ENCODE measurements at places on chromosomes 16 and 17.
A peak's percentile ranks its signal among the peaks of the same experiment; 100 is the strongest.

- DNase-seq: no peak
These were observed 54.8 kb upstream of the SEC14L1 start for GRCh38 chr17:77085926-77086432.

DNA sequence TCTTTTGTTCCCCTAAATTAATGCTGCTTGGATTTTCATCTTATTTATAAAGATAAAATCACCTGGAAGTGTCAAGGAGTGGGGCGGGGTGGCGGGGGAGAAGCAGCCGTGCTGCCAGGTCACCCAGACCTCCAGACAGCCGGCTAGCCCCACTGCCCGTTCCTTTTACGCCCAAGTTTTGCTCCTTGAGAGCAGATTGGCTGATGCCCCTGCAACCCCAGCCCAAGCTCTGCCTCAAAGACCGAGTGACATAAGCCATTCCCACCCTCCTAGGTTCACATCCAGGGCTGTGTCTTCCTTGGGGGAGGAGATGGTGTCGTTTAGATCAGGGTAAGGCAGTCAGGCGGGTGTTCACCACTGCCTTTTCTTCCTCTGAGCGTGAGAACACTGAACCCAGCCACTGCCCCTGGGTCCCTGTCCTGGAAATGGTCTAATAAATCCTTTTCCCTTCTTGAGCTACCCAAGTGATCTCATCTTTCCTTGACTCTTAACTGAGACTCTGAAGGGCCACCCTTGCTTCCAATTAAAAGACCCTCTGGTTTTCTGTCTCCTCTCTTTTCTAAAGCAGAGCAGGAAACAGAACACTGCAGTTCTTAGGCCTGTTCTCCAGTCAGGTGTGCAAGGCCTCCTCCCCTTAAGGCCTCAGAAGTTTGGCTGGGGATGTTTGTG, 5.7 kb downstream of the PDF start:
- DNase-seq: no peak

- peak; percentile 13 for DNase-seq
These were observed 178.3 kb downstream of the PRKCB start for GRCh38 chr16:24013864-24014645.

GRCh38 chr17:41561554-41561953, 10.3 kb downstream of the KRT9 start:
- no peak for DNase-seq

- DNase-seq: no peak
These were observed 11.2 kb downstream of the NAA60 start for GRCh38 chr16:3454631-3455147.

- no peak for DNase-seq
These were observed 6.3 kb downstream of the ESRP2 start for GRCh38 chr16:68229431-68230175.

- DNase-seq: no peak
These were observed 41.0 kb upstream of the ZNF750 start for GRCh38 chr17:82880620-82881323.

DNA sequence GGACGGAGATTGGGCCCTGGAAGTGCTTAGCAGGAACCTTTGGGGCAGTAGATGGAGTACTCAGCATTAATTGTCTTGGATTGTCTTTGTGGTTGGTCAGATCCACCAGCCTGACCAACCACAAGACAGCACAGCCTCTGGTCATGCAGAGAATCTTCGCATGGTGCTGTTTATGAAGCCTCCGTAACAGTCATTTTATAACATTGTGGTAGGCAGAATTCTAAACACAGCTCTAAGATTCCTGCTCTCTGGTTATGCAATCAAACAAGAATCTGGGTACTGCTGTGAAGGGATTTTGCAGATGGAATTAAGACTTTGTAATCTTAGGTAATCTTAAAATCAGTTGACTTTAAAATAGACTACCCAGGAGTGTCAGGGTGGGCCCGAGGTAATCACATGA, 312.2 kb upstream of the GOT2 start:
- DNase-seq: no peak

DNA sequence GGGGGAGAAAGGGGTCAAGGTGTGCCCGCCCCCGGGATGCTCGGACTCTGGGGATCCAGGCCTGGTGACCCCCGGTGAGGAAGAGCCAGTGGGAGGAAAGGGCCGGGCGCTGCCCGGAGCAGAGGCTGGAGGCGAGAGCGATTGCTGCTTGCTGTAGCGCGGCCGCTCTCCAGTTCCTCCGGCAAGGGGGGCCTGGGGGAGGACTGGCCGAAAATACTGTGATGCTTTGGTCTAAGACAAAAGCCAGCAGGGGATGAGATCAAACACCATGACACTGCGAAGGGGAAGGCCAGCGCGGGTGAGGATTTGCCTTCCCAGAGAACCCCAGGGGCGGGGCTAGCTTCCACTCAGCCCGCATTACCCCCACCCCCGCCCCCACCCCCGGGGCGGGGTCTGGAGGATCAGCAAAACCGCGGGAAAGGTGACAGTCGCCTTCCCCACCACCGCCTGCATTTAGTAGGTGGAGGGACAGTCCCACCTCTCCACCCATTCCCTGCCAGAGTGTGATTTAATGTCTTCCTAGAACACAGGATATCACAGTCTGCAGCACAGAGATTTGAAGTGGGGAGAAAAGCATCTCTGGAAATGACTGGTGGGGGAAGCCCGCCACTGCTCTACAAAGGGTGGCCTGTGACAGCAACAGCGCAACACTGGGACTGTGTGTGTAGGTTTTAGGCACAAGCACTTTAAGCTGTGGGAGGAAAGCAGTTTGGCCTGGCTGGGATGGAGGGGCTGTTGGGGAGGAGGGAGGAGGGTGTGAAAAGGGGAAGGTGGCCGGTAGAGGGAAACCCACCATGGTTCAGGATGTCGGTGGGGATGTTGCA, 25.7 kb downstream of the MRC2 start:
- peak; percentile 92 for DNase-seq

- no peak for DNase-seq
These were observed 969.1 kb upstream of the CDH8 start for GRCh38 chr16:63005356-63005755.

GRCh38 chr16:20744922-20745440, 3.4 kb upstream of the THUMPD1 start:
- DNase-seq: no peak

DNA sequence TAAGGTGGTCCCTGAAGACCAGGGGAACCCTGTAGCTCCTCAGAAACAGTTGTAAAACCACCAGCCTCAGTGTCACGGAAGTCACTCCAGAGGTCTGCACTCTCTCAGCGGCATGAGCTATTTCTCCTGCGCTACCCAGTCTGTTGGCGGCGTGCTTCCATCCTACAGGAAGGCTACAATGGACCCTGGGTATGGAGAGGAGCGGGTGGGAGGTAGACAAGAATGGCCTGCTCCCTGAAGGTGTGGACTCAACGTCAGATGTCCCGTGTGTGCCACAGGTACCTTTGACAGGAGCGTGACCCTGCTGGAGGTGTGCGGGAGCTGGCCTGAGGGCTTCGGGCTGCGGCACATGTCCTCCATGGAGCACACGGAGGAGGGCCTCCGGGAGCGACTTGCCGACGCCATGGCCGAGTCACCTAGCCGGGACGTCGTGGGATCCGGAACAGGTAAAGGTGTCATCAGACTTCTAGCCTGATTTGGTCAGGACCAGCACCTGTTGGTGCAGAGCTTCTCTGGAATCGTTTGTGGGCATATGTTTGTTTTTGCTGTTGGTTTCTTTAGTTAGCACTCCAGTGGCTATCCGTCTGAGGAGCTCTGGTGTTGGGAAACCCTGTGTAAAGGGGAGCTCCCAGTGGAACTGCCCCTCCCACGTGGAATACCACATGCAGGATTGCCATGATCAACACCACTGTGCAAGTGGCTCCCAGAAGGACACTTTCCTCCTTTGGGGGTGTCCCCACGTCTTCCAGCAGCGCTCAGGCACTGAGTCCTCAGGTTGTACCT, 31.4 kb upstream of the TBX2 start:
- DNase-seq: no peak

DNA sequence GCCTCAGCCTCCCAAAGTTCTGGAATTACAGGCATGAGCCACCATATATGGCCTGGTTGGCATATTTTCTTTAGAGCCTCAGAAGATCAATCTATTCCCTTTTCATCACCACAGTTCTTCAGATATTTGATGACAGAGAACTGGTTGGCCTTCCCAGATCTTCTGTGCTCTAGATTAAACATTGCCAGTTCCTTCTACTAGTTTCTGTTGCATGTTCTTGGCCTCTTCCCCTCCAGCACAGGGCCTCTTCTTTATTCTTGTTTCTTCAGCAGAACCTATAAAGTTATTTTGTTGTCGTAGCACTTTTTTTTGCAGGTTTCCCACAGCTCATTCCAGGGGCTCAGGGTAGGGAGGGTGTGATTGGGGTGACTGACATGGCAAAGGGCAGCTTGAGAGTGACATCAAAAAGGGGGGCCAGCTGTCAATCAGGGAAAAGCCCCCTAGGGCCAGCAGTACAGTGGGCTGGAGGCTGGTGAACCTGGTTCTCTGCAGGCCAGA, 9.3 kb downstream of the CHD9 start:
- no peak for DNase-seq

DNA sequence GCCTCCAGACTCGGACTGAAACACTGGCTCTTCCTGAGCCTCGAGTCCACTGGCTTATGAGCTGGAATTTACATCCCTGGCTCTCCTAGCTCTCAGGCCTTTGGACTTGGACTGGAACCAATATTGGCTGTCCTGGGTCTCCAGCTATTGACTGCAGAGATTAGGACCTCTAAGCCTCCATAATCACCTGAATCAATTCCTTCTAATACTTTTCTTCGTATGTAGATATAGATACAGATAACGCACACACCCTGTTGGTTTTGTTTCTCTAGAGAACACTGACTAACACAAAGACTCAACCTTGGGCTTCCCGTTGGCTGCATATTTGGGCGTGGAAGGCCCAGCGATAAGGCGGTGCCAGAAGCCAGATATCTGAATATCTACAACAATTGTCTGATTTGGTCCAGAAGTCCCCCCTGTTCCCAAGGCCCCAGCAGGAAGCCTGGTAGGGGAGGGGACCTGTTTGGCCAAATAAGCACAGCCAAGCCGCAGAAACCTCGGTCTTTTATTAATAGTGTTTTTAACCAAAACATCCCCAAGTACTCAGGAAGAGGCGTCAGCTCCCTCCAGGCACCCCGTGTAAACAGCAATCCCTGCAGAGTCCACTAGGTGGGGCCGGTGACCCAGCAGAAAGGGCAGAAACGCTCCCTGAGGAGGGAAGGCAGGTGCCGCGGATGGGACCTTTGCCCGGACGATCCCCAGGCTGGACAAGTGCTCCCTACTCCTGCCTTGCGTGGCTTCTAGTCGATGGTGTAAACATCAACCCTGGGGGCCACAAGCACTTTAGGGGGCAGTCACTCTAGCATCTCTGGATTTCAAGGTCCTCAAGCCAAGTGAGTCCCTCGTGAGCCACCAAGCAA, 57.0 kb downstream of the ABR start:
- peak; percentile 81 for DNase-seq

DNA sequence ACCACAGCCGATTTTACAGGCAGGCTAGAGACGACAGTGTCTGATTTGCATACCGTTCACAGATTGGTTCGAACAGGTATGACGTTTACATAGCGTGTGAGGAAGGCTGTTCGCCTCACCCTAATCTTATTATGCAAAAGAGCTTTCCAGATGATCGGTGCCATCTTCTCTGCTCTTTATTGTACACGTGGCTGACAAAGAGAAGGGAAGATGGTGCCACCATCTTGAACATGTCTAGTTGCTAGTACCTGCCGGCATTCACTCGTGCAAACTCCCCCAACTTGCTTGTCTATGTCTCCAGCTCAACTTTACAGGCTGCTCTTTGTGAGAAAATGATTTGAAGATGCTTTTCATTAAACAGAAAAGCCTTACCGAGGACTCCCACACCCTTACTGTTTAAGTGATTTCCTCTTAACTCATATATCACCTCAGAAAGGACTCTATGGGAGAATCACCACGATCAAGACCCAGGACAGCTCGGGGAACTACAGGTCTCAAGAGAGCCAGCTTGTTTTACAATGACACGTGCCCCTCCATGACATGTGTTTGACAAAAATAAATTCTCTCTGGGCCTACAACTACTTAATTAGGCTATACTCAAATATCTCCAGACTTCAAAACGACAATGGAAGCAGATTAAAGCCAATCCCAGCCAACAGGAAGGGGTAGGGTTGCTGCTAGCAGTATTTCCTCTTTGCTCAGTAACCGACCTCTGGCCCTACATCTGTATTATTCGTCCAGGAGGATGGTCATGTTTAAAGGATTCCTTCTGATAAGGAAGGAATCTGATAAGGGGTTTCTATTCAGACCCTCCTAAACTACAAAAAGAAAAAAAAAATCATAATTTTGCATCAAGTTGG, 480.6 kb downstream of the TMEM114 start:
- no peak for DNase-seq

DNA sequence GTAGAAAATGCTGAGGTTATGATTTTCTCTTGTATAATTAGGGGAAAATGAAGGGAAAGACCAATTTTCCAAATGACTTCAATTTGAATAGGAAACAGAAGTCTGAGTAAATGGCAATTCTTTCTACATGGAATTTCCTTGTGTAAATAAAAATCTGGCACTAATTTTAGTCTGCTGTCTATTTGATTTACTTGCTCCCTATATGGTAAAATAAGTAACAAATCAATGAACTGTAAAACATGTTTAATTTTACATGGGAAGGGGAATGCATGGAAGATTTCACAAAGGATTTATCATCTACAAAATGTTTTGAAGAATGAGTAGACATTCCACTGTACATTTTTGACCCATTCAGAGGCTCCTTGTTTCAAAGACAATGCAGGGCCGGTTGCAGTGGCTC, 811.6 kb upstream of the GOT2 start:
- DNase-seq: no peak

DNA sequence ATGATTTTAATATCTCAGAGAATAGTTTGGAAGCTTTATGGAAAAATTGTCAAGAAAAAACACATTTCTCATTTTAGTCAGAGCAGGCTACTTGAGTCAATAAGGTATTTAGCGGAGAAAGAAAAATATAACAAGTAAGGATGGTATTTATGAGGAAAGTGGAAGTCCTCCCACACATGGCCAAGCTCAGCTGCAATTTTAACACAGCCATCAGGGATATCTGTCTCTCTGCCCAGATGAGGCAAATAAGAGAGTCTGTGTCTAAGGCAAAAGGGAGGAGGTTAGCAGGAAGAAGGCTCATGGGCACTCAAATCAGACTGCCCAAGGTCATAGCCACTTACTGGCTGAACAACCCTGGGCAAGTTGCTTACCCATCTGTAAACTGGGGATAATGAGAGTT, 5.2 kb upstream of the CMTM2 start:
- no peak for DNase-seq

DNA sequence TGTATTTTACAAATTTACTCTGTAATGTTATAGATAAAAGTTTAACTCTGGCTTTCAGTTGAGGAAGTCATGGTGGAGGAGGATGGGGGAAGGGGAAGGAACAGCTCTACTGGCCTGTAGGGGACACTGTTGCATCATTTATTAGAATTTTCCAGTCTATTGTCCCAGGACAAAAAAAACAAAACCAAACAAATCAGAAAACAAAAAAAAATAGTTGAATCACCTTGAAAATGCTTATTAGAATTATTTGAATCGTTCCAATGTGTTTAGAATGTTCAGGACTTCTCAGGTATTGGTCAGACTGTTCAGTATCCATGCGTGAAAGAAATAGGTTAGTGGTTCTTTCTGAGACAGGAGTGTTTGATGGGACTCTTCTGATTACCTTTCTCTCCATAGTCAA, 242.0 kb downstream of the FTO start:
- no peak for DNase-seq

- DNase-seq: no peak
These were observed 29.0 kb upstream of the ASIC2 start for GRCh38 chr17:33322063-33322462.

GRCh38 chr16:83301971-83302370, 505.8 kb upstream of the HSBP1 start:
- no peak for DNase-seq

Data from activated CD4-positive, alpha-beta T cell treated with anti-CD3 and anti-CD28 coated beads for 24 hours (primary cell).